Muscle of arm (tissue), 14 donors: ENCODE measurements at places on chromosomes 7 and 10. TPM values are rescaled to one million over a fixed set of nuclear protein-coding genes. Genes with fewer than 3 reads are reported as not detected.

- no peak for DNase-seq
These were observed 8.1 kb downstream of the HHEX start for GRCh38 chr10:92697663-92698511.

The NET1 gene
- 109 TPM for polyA plus RNA-seq

- DNase-seq = no peak
These were observed 170.1 kb downstream of the RTKN2 start for GRCh38 chr10:62098278-62099121.

The DHX32 gene
- 19.8 TPM for polyA plus RNA-seq

DNA sequence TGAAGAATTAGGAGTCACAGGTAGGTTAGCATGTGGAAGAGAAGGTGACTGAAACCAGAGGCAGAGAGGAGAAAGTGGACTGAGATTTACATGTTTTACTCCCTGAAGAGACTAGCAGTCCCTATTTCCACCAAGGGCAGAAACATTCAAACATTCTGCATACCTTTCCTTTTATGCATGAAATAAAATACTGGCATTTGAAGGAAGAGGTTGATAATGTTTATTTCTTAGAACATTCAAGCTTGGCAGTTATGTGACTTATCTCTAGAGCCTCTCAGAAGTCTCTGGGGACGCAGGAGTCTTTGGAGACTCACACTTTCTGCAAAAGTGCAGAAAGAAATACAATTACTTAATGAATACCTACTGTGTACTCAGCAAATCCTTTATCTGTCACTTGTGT lies 507.1 kb upstream of the C7orf33 start:
- no peak for DNase-seq

The TMEM176A gene
- polyA plus RNA-seq = 17.2 TPM

GRCh38 chr7:96354881-96355280 lies 33.0 kb upstream of the SLC25A13 start:
- no peak for DNase-seq

DNA sequence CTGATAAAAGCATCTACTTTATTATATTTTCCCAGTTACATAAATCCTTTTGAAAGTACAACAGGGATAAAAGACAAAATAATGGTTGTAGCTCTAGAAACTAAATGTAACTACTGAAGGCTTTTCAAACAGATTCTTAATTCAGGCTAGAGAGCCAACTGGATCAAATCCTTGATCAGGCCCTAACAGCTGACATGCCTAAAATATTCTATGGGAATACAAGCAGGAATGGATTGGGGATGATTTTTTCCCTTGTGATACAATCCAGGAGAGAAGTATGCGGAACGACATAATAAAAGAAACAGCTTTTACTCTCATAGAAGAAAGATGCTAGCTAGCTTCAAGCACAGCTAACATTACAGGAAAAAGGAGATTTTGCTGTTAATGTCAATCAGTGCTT lies 49.0 kb downstream of the NT5C2 start:
- DNase-seq = peak; percentile 33

DNA sequence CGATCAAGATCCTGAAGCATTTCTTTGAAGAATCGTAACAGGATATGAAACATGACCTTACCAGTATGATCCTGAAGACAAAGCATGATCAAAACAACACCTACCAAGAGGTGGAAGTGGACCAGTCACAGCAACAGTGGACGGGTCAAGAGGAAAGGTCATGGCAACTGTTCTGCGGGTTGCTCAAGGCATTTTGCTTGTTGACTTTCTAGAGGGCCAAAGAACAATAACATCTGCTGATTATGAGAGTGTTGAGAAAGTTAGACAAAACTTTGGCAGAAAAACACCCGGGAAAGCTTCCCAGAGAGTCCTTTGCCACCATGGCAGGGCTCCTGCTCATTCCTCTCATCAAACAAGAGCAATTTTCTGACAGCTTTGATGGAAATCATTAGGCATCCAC lies 65.6 kb upstream of the LRRC18 start:
- no peak for DNase-seq

The BAIAP2L1 gene
- 9.3 TPM for polyA plus RNA-seq

GRCh38 chr10:119208553-119208940 lies 1.2 kb downstream of the GRK5 start:
- no peak for DNase-seq

The DNAJB9 gene
- 21.5 TPM for polyA plus RNA-seq

The GIMAP4 gene
- polyA plus RNA-seq = 21.2 TPM

DNA sequence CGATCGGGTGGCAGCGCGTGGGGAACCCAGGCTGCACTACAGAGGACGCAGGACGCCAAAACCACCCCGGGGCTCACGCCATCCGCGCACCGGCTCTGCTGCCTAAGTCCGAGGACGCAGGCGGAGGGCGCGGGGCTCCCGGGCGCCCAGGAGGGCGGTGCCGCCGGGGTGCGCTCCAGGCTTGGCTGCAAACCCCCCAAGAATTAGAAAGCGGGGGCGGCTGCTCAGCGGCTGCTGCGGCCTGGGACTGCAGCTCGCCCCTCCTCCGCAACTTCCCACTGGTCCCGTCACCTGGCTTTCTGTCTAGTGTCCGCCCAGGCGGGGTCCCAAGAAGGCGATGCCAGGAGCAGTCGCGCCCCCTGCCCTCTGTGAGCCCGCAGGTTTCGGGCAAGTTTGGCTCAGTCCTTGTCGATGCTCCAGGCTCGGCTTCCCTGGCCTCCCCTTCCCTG lies 1.7 kb upstream of the POU6F2 start:
- DNase-seq = no peak
